ENCODE measurements at places on chromosomes 4 and X.

DNA sequence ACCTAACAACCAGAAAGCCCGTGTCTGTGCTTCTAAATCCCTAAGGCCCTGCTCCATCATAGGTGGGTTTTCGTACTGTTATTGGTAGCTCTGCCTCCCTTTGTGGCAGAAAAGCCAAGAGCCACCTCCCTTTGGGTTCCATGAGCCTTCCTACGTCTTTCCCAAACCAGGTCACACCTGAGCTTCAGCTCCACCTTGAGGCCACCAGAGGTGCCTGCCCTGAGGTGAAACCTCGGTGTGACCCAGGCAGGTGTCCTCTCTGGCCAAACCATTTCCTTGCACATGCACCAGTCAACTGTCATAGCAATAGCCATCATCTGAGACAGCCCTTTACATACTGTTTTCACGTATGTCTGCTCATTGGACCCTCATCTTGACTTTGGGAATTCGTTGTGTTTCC, 188.0 kb upstream of the RBPJ start:
- no peak for DNase-seq

GRCh38 chrX:150903110-150903508, 4.6 kb upstream of the CD99L2 start:
- DNase-seq: no peak

- DNase-seq: no peak
Observed at GRCh38 chr4:143921181-143921580, 15.8 kb upstream of the GYPE start.

GRCh38 chr4:159607809-159608208, 504.9 kb downstream of the RAPGEF2 start:
- DNase-seq: no peak

DNA sequence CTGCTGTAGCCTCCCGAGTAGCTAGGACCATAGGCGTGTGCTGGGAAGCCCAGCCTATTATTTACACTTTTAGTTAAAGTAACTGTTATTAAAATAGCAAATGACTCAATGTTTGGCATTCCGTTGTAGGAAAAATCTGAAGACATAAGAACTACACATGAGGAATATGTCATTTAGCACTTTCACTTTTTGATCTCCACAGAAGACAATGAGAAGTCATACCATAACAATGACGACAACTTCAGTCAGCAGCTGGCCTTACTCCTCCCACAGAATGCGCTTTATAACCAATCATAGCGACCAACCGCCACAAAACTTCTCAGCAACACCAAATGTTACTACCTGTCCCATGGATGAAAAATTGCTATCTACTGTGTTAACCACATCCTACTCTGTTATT, 6.7 kb downstream of the GPR34 start:
- no peak for DNase-seq

DNA sequence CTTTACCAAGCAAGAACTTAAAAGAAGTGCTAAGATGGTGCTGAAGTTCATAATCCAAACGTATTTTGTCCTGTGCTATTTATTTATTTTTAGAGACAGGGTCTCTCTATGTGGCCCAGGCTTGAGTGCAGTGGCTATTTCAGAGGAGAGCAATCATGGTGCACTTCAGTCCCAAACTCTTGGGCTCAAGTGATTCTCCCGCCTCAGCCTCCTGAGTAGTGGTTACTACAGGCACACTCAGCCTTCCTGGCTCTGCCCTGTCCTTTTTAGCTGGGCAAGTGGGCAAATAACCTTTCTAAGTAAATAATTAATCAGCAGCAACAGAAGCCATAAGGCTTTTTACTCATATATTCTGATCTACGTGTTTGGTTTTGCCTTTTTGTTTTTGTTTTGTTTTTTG, 2.6 kb downstream of the NSD2 start:
- no peak for DNase-seq

Data from GM12878 (cell line).